ENCODE measurements at places on chromosomes 2 and 18.

- no peak for DNase-seq
Observed at GRCh38 chr2:43818761-43819160, 19.9 kb downstream of the ABCG5 start.

DNA sequence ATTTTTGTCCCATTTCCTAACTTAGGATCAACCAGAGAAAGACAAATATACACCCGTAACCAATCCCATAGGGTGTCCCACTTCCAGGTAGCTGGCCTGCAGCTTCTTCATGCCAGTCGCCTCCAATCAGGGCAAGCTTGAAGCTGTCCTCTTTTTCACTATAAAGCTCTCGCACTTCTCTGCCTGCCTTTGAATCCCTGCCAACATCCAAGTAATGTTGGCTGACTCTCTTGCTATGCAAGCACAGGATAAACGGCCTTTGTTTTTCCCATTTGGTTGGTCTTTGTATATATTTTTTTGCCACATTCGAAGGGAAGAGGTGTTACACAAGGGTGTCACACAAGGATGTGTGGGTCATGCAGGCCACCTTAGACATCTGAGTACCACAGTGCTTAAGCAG, 388.8 kb downstream of the CBLN2 start:
- DNase-seq = no peak

- no peak for DNase-seq
Observed at GRCh38 chr2:230326453-230327417, at the start of gene SP140L. Gene SP140L, plus strand, starts transcription at chr2:230327193. Its CDS starts 77 bp downstream, at chr2:230327270.

- no peak for DNase-seq
Observed at GRCh38 chr2:219358170-219359075, 25.9 kb upstream of the RESP18 start.

- DNase-seq = no peak
Observed at GRCh38 chr2:96152304-96153161, 7.3 kb upstream of the DUSP2 start.

DNA sequence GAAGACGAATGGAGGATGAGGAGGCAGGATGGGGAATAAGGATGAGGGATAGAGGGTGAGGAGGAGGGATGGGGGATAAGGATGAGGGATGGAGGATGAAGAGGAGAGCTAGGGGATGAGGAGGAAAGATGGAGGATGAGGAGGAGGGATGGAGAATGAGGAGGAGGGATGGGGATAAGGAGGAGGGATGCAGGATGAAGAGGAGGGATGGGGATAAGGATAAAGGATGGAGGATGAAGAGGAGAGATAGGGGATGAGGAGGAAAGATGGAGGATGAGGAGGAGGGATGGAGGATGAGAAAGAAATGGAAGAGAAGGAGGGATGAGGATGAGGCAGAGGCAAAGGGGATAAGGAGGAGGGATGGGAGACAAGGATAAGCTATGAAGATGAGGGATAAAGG, 230.0 kb downstream of the NAPG start:
- DNase-seq = no peak

GRCh38 chr18:31225668-31226067, 63.0 kb upstream of the DSC1 start:
- no peak for DNase-seq

- no peak for DNase-seq
Observed at GRCh38 chr18:47944972-47945852, 14.8 kb upstream of the SMAD2 start.

DNA sequence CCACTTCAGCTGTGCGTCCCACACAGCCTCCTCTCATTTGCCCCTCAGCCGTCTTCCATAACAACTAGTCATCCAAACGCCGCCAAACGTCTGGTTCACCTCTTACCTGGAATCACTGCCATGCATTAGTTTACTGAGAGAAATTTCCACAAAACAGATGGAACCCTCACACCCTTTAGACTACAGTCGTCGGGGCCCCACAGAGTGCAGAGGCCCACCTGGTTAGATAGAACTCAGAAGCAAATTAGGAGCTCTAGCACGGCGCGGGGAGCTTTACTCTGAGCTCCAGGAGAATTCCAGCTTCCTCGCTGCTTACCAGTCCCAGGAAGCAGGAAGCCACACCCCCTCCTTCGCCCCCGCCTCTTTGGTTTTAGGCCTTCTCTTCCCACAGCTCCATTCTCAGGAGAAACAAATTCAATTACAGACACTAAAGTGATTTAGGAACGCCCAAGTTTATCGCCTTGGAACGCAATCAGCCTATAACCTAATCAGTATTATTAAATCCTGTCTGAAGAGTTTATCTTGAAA, 9.4 kb downstream of the RNU2-63P start:
- DNase-seq = no peak

DNA sequence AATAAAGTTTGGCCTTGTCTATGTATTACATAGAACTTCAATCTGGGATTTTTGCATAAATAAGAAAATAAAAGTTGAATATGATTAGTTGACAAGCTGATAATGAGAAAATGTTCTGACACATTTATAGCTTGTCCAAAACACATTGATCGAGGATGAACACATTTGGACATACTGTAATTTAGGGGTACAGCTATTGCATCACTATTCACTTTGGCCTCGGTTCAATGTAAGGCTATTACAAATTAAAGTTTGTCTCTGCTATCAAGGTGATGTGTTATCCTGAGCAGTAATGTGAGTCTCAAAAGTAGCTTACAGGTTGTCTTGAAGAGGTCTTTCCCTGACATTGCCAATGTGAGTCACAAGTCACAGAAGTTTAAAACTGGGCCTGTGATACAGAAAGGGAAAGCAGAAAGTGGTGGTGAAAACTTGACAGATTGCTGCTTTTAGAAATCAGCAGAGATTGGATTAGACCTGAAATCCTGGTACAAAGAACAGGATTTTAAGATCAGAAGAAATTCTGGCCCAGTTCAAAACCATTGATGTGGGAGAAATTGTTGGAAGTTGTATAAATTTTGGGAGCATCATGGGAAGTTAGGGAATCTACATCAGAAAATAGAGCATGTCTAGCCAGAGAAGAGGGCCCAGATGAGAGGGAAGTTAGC, 674.1 kb downstream of the NYAP2 start:
- DNase-seq = no peak

GRCh38 chr2:85843543-85843942, 45.2 kb downstream of the ST3GAL5 start:
- no peak for DNase-seq

GRCh38 chr2:224820283-224820991, 104.3 kb upstream of the CCDC195 start:
- DNase-seq = no peak

- DNase-seq = no peak
Observed at GRCh38 chr18:51229328-51229727, 31.8 kb upstream of the MEX3C start.

DNA sequence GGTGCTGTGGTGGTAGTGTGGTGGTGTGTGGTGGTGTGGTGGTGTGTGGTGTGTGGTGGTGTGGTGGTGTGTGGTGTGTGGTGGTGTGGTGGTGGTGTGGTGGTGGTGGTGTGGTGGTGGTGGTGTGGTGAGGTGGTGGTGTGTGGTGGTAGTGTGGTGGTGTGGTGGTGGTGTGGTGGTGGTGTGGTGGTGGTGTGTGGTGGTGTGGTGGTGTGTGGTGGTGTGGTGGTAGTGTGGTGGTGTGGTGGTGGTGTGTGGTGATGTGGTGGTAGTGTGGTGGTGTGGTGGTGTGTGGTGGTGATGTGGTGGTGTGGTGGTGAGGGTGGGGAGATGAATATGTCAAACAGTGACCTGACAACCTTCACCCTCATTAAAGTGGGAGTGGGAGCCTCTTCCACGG, 55.6 kb upstream of the DLGAP1 start:
- DNase-seq = no peak

GRCh38 chr18:4455113-4455811, at the start of gene DLGAP1:
Gene DLGAP1, minus strand, starts transcription at chr18:4455307.
- peak; percentile 68 for DNase-seq

- no peak for DNase-seq
Observed at GRCh38 chr2:99484205-99484604, 5.6 kb downstream of the REV1 start.

DNA sequence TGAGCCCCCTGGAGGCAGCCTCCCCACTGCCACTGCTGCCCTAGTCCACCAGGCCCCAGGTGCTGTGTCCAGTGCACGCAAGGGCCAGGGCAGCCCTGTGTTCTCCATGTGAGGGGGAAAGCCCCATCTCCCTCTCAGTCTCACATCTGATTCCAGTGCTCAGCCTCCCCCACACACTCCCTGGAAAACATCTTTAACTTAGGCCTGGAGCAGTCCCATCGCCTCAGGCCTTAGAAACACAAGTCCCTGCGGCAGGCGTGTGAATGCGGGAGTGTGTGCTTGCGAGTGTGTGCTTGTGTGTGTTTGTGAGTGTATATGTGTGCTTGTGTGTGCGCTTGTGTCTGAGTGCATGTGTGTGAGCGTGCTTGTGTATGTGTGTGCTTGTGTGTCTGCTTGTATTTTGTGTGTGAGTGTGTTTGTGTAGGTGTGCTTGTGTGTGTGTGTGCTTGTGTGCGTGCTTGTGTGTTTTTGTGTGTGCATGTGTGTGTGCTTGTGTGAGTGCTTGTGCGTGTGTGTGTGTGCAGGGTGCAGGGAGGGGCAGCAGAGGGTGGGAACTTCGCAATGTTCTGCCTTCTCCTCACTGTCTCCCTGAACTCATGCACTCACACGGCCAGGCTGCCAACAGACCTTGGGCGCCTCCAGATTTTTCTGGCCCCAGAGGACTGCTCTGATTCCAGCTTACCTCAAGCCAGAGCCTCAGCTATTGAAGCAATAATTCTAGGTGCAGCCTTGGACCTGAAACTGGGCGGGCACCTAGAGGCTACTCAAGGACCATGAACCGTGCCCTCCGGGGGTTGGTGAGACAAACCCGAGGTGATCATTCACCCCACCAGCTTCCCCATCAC, 139.6 kb downstream of the CABLES1 start:
- DNase-seq = no peak

GRCh38 chr2:190574169-190574568, 39.6 kb upstream of the NEMP2 start:
- DNase-seq = no peak

GRCh38 chr2:215137741-215138340, 585 bp downstream of the ABCA12 start:
- no peak for DNase-seq

GRCh38 chr2:50781646-50782045, 250.3 kb downstream of the NRXN1 start:
- no peak for DNase-seq
